ENCODE measurements at places on chromosomes 13 and 19.
A peak's percentile ranks its signal among the peaks of the same experiment; 100 is the strongest.

- peak; percentile 45 for DNase-seq
Measured at GRCh38 chr13:114049026-114049425, 75.2 kb upstream of the C13orf46 start.

DNA sequence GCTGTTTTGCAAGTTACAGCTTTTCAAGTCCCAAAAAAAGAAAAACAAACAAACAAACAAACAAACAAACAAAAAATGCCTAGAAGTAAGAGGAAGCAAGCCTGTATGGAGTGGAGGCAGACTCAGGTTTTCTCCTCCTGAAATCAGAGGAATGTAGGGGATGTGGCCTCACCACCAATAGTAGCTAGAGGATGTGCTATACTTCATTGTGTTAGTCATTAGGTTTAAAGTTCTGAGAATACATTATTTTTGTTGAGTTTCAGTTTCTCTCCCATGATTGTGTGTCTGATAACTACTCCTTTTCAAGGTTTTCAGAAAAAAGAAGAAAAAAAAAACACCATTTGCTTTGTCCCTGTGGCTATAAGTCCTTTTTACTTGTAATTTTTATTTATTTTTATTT lies 524.5 kb downstream of the GPC6 start:
- DNase-seq, result no peak

- no peak for DNase-seq
Measured at GRCh38 chr13:32910530-32910929, 105.7 kb upstream of the KL start.

DNA sequence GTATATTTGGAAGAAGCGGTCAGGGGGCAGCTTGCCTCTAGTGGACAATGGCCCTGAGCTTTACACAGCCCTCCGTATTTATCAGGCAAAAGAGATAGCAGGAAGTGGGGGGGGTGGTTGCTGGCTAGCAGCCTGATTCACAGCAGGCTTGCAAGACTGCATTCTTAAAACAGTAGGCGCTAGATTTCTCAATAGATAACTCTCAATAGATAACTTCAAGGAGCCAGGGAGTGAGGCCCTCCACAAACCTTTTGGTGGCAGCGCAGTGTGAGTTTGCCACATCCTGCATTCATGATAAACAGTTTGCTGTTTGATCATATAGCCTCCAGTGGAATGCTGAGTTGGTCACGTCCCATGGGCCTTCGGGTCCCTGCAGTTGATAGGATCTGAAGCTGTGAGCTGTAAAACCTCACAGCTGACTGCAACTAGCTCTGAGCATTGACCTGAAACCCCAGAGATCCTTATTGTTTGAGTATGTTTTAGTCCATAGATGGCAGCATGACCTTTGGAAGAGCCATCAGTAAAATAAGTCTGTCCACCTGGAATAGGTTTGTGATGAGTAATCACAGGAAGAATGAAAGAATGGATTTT lies 12.2 kb downstream of the FPR3 start:
- DNase-seq, result peak; percentile 86

DNA sequence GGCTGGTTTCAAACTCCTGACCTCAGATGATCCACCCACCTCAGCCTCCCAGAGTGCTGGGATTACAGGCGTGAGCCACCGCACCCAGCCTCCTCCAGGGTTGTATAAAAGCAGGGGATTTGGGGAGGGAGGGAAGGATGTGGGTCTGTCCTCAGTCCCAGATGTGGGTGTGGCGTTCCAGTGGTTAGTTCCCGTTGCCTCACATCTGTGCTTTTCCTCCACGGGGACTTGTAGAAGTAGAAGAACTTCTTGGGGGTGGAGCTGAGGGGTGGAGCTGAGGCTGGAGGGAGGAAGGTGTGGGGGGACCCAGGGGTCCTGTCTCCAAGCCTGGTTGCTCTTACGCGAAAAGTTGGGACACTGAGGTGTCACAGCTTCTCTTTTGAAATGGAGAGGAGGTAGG lies 514 bp upstream of the MCEMP1 start:
- peak; percentile 87 for DNase-seq

DNA sequence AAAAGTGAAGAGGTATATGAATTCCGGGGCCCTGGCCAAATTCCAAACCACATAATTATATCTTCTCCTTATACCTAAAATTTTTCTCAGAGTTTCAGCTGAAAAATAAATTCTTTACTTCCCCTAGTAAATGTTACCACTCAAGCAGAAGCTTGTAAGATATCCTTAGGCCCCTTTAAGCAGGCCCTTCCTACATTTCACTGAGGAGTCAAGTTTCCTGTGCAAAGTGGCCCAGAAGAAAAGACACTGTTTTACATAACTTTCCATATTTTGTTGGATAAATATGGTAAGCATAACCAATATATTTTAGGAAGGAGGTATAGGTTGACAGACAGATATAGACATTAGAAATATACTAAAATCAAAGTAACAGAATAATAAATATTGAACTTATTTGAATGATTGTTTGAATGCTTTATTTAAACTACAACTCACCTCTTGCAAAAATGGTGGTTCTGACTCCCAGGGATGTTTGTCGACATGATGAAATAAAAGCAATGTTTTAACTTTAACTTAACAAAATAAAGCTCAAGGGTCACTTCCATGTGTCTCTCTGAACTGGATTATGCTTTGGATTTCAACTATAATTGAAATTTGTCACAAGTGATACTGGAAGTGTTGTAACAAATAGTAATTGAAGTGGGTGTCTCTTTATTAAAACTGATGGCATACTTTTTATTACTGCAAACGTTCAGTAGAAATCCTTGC lies 141.2 kb downstream of the SPRY2 start:
- no peak for DNase-seq

GRCh38 chr13:94298346-94298745 lies 181.1 kb downstream of the DCT start:
- no peak for DNase-seq

DNA sequence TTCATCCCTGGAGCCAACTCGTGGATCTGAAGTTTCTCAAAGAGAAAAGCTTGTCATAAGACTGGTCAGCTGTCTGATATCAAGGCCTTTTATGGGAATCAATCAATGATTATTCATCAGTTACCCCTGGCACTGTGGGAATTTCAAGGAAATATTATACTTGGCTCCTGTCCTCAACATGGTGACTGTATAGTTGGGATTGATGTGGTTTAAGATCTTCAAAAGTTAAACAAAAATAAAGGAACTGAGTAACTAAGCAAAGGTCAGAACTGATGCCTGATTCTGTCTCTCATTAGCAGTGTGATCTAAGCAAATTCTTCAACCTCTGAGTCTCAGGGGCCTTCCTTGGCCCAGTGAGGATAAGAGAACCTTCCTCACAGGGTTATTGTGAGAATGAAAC lies 22.2 kb upstream of the SERPINE3 start:
- DNase-seq, result no peak

GRCh38 chr13:82480415-82480814 lies 1401.9 kb downstream of the SLITRK1 start:
- no peak for DNase-seq

GRCh38 chr19:19606021-19606420 lies 12.5 kb downstream of the PBX4 start:
- DNase-seq, result peak; percentile 27

- DNase-seq, result no peak
Measured at GRCh38 chr19:38294090-38294489, 10.0 kb upstream of the C19orf33 start.

DNA sequence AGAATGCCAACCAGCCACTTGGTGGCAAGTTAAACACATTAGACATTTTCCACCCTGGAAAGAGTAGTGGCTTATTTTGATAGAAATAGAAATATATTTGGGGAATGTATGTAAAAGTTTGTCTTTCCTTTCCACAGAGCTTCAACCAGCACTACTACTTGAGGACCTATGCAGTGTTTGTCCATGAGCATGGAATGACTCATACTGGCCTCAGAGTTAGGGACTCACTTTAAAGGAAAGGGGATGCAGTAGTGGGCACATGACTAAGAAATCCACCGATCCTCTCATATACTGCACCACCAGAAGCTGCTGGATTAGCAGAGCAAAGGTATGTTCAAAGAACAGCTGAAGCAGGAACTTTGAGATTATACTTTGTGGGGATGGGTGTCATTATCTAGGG lies 62.6 kb downstream of the LACC1 start:
- no peak for DNase-seq

DNA sequence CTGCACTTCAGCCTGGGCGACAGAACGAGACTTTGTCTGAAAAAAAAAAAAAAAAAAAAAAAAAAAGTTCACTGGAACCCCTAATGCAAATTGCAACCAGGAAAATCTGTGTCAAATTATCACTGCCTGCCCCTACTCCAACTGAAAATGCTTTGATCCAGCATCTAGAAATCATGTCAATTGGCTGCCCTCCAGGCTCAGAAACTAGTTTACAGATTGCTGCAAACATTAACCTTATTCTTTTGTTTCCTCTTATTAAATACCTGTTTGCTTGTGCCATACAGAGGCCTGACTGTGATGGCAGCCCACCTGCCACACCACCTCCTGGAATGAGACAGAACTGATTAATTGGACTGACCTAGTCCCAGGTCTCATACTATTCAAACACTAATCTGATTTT lies 18.6 kb upstream of the AKT2 start:
- no peak for DNase-seq

DNA sequence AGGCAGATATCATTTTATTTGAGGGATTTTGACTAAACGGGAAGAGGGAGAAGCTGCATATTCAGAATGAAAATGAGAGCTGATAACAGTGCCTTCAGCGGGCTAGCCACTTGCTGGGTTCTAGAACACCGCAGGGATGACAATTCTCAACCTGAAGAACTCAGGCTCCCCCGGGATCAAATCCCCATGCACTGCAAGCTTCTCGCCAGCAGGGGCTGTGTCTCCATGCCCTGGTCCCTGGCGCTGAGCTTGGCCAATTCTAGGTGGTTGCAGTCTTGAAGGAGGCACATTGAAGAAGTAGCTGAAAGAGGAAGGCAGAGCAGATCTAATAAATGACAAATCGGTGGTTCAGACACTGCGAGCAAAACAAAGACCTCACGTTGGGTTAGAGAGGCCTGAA lies 128.7 kb downstream of the UQCRFS1 start:
- DNase-seq, result no peak

All from inflammatory macrophage treated with lipopolysaccharide for 4 hours (primary cell).